ENCODE measurements at places on chromosomes 6 and 20. TPM values are rescaled to one million over a fixed set of nuclear protein-coding genes. Genes with fewer than 3 reads are reported as not detected.

The DEFB115 gene
- total RNA-seq, result not detected

The ZBTB12 gene
- total RNA-seq, result 3.7 TPM

The FAM83C gene
- not detected for total RNA-seq

The DYNLRB1 gene
- 66.5 TPM for total RNA-seq

The MYLK4 gene
- 0.53 TPM for total RNA-seq

The TNFAIP3 gene
- 11.7 TPM for total RNA-seq

The ADGRF5 gene
- 1.1 TPM for total RNA-seq

The SYNDIG1 gene
- 3.2 TPM for total RNA-seq

The DDX39B gene
- total RNA-seq, result 394 TPM

The SH3BGRL2 gene
- 2.3 TPM for total RNA-seq

The PSORS1C2 gene
- total RNA-seq, result not detected

The LY86 gene
- total RNA-seq, result not detected

The BHLHE23 gene
- total RNA-seq, result not detected

The RGS17 gene
- 37.3 TPM for total RNA-seq

The TRDN gene
- not detected for total RNA-seq

The MACROD2 gene
- 0.56 TPM for total RNA-seq

The EYA2 gene
- 0.50 TPM for total RNA-seq

The PLAGL2 gene
- total RNA-seq, result 0.79 TPM

The DEFB110 gene
- total RNA-seq, result not detected

The LY6G6C gene
- total RNA-seq, result not detected

The LAMA2 gene
- 109 TPM for total RNA-seq
